ENCODE measurements at places on chromosomes 2 and 18.

DNA sequence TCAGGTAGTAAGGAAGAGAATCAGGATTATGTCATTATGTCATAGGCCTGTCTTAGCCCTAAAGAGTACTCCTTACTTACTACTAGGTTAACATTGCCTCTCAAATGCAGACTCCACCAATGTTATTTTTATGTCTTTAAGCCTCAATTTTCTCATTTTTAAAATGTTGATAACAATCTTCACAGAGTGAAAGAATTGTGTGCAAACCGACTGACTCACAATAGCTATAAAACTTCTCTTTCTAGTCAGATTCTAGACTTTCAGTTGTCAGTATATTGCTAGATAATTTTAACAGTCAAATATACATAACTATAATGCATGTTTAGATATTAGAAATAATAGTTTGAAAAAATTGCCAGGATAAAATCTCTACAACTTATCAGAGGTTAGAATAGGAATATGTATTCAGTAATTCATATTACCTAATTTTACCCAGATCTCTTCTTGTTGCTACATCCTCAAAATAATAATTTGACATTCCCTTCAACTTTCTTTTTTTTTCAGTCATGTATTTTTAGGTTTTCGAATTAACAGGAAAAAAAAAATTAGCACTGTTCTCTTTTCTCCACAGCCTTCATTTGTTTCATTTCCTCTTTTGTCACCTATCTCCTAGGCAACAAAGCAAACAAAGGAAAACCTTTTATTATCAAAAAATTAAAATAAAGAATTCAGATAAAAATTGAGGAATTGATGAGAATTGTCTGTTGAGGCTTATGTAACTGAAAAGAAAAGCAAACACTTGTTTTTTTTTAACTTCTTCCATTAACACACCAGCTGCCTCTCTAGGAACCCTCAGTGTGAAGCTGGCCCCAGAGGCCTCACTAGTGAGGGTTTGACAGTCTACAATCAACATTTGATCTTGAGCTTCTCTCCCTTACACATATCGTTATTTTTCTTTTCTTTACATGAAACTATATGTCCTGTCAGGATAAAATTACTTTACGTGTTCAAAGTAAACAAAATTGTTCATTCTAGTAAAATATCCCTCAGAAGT lies 279.0 kb downstream of the CALCRL start:
- no peak for DNase-seq

- DNase-seq: no peak
These were observed 13.5 kb downstream of the BOK start for GRCh38 chr2:241571821-241572620.

- no peak for DNase-seq
These were observed 6.5 kb upstream of the KLHL29 start for GRCh38 chr2:23378496-23378895.

DNA sequence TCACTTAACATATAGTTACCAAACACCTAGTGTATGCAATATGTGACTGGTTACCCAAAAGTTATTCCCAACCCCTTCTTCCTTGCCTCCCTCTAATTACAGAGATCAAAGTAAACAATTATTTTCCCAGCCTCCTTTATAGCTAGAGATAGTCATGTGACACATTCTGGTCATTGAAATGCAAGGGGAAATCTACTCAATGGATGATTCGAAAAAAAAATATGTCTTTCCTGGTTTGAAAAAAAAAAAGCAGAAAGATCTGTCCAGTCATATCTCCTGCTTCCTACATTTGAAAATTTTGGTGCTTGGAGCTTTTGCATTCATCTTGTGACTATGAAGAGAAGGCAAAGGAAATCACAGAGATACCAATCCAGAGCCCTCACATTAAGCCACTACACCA lies 27.6 kb upstream of the UGP2 start:
- no peak for DNase-seq

GRCh38 chr2:132915812-132916549 lies 246.0 kb upstream of the LYPD1 start:
- no peak for DNase-seq

- DNase-seq: no peak
These were observed 230.8 kb downstream of the ANAPC1 start for GRCh38 chr2:111653103-111653624.

- no peak for DNase-seq
These were observed 53.0 kb downstream of the RAB27B start for GRCh38 chr18:54881229-54881768.

DNA sequence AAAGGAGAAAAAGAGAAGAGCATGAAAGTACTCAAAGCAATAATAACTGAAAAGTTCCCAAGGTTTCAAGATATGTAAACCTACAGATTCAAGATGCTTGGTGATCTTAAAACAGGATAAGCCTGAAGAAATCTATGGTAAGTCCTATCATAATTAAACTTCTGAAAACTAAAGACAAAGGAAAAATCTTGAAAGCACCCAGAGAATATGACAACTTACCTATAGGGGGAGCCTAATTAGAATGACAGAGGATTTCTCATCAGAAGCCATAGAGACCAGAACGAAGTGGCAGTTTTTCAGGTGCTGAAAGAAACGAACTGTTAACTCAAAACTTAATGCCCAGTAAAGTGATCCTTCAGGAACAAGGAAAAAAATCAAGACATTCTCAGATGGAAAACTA lies 59.7 kb downstream of the XDH start:
- DNase-seq: no peak

GRCh38 chr18:10116574-10116973 lies 202.8 kb downstream of the VAPA start:
- DNase-seq: no peak

GRCh38 chr2:185417111-185417510 lies 321.5 kb upstream of the FSIP2 start:
- DNase-seq: no peak

DNA sequence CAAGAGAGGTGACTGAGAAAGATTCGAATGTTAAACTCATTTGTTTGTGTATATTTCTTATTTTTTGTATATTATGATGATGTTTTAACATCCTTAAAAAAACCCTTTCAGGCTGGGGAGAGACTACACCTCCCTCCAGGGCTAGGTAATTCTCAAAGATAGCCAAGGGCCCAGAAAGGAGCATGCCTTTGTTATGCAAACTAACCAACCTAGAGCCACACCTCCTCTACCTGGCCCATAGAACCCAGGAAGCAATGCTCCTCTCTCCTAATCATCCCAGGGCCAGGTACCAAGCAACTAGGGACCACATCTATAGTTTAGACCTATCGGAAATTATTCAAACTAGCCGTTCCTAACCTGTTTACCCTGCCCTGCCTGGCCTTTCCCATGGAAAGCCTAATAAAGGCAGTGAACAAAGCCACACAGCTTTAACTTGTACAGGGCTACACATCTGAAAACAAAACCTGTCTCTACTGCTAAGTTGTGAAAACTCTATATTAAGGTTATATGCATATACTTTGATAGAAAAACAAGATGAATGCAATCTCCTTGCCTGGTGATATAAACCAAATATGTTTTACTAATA lies 79.7 kb downstream of the COLEC12 start:
- no peak for DNase-seq

GRCh38 chr18:39724652-39725051 lies 2159.1 kb upstream of the CELF4 start:
- no peak for DNase-seq

GRCh38 chr2:61045999-61046398 lies 19.7 kb upstream of the SANBR start:
- DNase-seq: no peak

DNA sequence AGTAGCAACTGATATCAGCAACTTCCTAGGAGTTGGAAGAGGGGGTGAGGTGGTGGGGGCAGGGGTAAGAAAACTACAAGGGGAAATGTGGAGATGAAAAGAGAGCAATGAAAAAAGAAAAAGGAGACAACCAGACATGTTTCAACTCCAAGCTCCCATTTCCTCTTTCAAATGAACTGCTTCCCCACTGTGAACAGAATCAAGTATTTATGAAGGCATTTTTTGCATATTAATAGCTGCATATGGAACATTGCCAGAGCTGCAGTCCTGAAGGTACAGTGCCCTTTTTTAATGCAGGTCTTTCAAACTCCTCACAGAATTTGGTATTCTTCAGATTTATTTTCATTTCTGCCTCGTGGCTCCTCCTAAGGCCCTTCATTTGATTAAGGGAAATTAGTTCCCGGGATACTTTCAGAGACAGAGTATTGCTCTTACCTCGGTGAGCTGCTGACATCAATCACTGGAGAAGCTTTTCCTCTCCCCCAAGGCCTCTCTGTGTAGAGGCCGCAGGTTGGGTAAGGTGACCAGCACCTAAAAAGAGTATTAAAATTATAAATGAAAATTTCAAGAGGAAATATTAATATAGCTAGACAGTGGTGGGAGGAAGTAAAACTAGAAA lies 68.4 kb downstream of the KIAA2012 start:
- DNase-seq: no peak

GRCh38 chr2:152038441-152038958 lies 60.3 kb downstream of the CACNB4 start:
- no peak for DNase-seq

DNA sequence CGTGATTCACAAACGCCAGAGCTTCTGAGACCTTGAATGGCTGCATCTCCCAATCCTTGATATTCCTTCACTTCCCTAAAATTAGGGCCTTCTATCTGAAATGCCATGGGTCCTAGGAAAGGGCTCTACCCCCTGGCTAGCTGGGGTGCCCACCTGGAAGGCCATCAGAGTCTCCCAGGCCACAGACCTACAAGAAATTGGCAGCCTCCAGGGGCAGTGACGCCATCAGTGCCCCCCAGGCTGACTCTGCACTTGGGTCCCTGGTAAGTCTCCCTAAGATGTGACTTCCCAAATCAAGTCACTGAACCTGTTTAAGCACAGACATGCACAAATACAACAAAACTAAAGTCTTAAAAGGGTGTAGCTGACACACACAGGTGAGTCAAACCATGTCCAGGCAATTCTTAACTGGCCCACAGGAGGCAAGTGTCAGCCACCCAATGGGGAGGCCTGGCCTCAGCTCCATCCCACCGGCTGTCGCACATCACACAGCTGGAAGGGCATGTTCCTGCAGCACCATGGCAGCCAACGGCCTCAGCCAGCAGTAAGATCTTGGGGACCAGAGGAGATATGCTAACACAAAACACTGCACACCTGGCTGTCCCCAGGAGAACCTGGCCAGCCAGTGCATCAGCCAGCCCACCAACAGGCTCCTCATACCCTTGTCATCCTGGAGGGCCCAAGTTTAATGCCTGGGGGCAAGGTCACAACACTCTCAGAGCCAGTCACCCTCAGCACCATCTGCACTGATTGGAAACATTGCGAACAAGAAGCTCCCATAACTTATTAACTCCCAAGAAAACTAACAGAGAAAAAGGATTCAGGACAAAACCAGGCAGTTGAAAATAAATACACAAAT lies 5.2 kb downstream of the PARD6G start:
- no peak for DNase-seq

GRCh38 chr2:38666556-38666910 lies 619 bp downstream of the GALM start:
- DNase-seq: no peak

DNA sequence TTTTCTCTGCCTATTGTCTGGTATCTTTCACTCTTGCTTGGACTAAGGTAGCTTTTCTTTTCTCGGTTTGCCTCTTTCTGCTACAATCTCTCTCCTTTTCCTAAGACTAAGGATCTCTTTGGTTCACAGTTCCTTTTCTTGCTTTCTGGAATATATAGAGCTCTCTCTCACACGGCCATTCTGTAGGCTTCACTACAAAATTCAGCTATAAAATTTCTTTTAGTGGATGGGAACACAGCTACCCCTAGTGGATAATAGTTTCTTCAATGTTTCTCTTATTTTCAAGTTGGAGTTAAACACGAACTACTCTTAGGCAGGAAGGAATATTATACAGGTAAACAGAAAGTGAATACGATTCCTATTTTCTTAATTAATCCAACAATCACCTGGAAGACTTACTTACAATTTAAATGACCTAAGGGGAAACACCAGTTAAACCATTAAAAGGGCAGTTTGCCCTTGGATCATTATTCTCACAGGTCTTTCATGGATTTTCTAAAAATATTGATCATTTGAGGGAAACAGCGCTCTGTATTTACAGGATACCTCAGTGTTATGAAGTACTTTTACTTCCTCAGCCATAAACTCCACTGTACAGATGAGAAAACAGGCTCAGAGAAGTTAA lies 140.5 kb downstream of the LRP2 start:
- DNase-seq: no peak

- no peak for DNase-seq
These were observed 5.8 kb upstream of the NT5DC4 start for GRCh38 chr2:112714836-112715631.

- DNase-seq: no peak
These were observed 439.8 kb downstream of the TGIF1 start for GRCh38 chr18:3889803-3890202.

DNA sequence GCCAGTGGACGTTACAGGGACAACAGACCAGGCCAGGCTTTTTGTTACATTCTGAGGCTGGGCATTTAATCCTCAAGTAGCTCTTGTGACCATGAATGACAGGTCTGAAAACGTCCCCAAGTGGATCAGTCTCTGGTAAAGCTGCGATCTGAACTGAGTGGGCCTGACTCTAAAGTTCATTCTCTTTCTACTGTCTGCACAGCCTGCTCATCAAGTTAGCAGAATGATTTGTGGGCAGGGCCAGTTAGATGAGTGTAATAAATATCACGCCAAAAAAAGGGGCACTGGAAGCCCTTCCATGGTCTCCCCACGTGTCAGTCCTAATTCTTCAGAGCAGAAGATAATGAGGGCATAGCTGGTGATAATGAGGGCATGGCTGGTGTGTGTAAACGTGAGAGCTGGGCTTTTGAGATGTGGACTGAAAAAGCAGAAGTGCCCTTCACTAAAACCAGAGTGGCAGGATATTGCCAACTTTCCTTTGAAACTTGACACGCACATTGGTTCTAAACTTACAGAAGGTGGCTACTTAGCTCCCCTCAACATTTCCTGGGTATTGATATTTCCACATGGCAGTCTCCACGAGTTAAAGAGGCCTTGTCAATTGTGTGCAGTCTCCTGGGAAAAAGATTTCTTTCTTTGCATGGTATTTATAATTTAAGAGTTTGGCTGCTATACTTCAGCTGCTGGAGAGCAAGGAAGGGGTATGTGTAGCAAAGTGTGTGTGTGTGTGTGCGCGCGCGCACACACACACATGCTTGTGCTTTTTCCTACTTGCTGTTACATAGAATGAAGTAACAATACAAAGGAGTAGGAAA lies 72.7 kb upstream of the LYPD6B start:
- DNase-seq: no peak

- no peak for DNase-seq
These were observed 62.8 kb downstream of the DCC start for GRCh38 chr18:52402814-52403213.

DNA sequence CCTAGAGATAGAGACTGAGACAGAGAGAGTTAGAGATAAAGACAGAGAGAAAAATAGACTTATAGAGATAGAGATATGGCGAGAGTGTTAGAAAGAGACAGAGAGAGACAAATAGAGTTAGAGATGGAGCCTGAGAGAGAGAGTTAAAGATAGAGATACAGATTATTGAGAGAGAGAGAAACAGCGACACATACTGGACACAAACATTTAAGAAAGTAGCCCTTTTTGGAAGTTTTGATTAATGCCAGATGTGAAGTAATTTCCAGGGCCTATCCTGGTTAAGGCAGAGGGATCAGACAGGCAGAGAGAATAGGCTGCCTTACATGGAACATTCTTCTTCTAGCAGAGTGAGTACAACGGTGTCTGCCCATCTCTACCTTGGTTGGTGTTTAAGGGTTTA lies 311.6 kb upstream of the CDH7 start:
- no peak for DNase-seq

GRCh38 chr2:75337619-75338018 lies 138.3 kb upstream of the TACR1 start:
- no peak for DNase-seq

Data from activated CD4-positive, alpha-beta T cell treated with anti-CD3 and anti-CD28 coated beads for 4 hours (primary cell).